ENCODE measurements at places on chromosomes 5 and 9.

DNA sequence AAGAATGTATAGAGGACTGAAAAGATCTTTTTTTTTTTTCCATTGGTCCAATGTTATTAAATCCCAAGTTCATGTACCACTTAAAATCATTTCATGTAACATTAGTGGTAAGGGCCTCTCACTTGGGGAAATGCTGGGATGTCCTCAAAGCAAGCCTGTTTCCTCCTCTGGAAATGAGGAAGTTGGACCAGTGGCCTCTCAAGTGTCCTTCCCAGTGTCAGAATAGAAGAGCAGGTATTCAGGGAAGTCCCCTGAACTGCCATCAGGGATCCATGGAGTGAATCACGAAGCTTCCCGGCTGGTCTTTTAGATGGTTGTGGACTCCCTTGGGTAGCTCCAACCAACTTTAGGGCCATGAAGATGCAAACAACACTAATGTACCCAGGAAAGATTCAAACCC is 55.2 kb upstream of the AFAP1L1 start:
- H3K4me3 ChIP-seq = no peak overlapping the region
- no peak overlapping the region for H3K27ac ChIP-seq
- no peaks in the 10 kb centered on the region for H3K36me3 ChIP-seq
- H3K4me1 ChIP-seq = no peaks in the 10 kb centered on the region

- H3K4me3 ChIP-seq = no peak overlapping the region
- H3K27me3 ChIP-seq = no peaks in the 10 kb centered on the region
- no peak overlapping the region for H3K27ac ChIP-seq
- peaks cover 3% of the 10 kb centered on the region for H3K4me1 ChIP-seq
- H3K36me3 ChIP-seq = no peaks in the 10 kb centered on the region
Measured at GRCh38 chr5:81239613-81240012, 6.5 kb downstream of the CKMT2 start.

DNA sequence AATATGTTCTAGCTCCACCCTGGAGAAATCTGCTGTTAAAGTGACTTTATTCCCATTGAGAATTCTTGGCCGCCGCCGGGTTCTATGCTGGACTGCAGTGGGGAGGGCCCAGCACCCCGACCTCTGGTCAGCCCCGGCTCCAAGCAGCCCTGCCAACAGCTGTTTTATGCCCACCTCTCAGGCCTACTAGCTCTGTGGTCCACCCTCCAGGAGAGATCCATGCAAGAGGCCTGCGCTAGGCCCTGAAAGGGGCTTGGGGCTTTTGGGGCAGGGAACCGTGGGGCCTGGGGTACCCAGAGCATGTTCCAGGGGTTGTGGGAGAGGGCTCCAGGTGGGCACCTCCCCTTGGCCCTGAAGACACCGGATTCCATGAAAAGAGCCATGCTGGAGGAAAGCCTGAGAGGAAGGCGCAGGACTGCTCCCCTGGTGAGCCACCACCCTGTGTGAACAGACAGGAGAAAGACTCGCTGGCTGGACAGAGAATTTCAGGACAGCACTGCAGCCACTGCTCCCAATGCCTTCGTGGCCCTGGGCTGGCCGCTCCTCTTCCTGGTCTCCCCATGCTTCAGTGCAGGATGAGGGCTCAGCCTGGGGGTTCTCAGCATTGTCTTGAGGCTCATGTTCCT is 44.6 kb upstream of the RUFY1 start:
- H3K36me3 ChIP-seq = no peaks in the 10 kb centered on the region
- no peak overlapping the region for H3K4me3 ChIP-seq
- H3K4me1 ChIP-seq = no peaks in the 10 kb centered on the region
- H3K27ac ChIP-seq = no peak overlapping the region
- no peaks in the 10 kb centered on the region for H3K27me3 ChIP-seq
- DNase-seq = no peak

DNA sequence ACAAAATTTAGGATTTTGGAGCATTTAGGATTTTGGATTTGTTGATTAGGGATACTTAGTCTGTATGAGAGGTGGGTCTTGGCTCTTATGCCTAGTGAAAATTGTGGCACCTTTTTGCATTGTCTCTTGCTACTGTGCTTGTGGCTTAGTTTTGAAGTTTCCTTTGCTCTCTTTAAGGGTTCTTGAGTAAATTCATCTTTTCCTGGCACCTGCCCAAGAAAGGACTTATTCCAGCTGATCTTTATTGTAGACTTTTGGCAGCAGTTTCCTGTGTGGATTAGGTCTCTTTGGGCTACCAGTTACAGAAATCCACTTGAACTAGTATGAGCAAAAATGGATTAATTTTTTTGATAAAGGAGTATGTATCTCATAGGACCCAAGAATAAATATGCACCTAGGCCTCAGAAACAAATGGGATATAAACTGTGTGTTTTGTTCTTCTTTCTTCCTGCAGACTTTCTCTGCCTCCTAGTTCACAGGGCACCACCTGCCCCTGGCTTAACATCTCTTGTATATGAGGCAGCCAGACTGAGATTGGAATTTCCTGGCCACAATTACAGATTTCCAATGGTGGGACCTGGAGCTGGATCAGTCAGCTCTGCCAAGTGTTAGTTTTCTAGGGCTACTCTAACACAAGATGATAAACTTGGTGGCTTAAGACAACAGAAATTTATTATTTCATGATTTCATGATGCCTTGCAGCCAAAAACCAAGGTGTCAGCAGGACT is 44.6 kb downstream of the FOCAD start:
- no peak overlapping the region for H3K27ac ChIP-seq
- H3K36me3 ChIP-seq = peaks cover 2% of the 10 kb centered on the region
- no peak overlapping the region for H3K4me3 ChIP-seq
- DNase-seq = no peak

GRCh38 chr5:75335486-75335885 is 1.5 kb upstream of the HMGCR start:
- no peaks in the 10 kb centered on the region for H3K27me3 ChIP-seq
- H3K27ac ChIP-seq = no peak overlapping the region
- H3K4me1 ChIP-seq = peaks cover 2% of the 10 kb centered on the region
- no peak for DNase-seq

DNA sequence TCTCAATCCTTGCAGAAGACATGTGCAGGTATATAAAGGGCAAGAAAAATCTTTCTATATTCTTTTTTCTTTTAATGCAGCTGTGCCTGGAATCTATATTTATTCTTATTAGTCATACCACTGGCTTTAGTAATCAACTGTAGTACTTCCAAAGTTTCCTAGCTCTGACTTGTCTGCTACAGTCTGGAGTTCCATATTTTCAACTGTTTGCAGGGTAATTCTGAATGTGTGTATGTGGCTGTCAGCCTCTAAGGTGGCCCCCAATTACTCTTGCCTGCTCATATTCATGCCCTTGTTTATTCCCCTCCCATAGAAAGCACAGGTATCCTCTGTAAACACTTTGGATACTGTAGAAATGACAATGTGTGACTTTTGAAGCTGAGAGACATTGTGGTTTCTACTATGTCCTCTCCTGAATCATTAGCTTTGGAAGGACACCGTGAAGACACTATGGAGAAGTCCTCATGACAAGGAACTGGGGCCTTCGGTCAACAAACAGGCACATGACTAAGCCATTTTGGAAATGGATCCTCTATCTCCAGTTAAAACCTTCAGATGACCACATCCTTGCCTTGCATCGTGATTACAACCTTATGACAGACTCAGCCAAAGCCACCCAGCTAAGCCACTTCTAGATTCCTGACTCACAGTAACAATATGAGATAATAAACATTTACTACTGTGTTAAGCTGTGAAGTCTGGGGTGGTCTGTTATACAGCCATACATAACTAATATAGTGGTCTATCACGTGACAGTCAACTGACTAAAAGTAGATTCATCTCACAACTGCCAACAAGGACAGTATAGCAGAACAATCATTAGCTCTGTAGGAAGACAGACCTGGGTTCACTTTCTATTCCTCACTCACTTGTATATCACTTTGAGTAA is 49.5 kb upstream of the SUSD1 start:
- peaks cover 9% of the 10 kb centered on the region for H3K36me3 ChIP-seq
- peaks cover 23% of the 10 kb centered on the region for H3K4me1 ChIP-seq
- peak overlapping the region; percentile 5 for H3K27ac ChIP-seq
- no peak overlapping the region for H3K4me3 ChIP-seq
- DNase-seq = no peak
- H3K27me3 ChIP-seq = no peaks in the 10 kb centered on the region

DNA sequence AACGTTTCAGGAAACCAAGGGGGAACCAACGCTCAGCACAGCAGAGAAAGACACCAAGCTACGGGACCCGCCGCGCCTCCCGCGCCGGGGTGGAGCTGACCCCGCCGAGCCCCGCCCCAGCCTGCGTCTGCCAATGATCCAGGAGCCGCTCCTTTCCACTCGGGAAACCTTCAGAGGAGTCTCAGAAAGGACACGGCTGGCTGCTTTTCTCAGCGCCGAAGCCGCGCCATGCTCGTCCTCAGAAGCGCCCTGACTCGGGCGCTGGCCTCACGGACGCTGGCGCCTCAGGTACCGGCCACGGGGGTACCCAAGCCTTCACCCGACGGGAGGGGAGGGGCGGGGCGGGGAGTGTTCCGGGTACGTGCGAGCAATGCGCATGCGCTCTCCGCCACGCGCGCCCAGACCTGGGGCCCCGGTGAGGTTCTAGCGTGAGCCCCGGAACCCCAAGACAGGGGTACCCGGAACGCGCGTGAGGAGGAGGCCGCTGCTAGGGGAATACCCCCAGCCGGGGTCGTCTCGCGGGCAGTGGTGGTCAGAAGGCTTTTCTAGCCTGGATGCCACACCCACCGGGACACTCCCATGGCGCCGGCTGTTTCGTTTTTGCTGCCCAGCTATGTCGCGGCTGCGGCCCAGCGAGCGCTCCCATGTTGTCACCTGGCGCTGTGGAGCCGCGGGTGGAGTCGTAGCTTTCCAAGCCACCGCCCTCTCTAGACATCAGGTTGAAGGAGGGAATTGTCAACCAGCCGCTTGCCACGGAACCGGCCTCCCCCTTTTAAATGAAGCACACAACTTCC is at the start of gene NIPSNAP3A:
Gene NIPSNAP3A (plus strand): TSS at position 119 of the 794 bp plus-strand sequence. CDS start 110 bp downstream, at position 229.
- peak within 1 kb of the TSS; percentile 86 for H3K4me3 ChIP-seq
- no peaks in the 10 kb centered on the region for H3K27me3 ChIP-seq
- peak; percentile 63 for DNase-seq
- peak within 1 kb of the TSS; percentile 82 for H3K27ac ChIP-seq
- H3K4me1 ChIP-seq = peaks cover 12% of the 10 kb centered on the region

DNA sequence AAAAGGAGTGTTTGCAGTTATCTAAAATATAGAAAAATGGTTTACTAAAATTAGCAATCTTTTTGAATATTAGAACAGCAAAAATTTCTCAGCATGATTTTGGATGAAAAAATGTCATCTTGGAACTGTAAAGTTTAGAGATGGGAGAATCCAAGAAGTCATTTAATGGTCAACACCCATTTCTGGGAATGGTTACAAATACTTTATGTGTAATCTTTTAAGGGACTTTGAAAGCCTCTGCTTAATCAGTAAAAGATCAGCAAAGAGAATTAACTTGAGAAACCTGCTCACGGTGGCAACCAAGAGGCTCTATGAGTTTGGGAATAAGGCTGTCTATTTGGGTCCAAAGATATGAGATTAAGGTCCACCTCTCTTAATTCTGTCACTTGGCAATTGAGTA is 13.0 kb downstream of the C1QTNF3 start:
- H3K4me1 ChIP-seq = peaks cover 3% of the 10 kb centered on the region
- no peak overlapping the region for H3K4me3 ChIP-seq
- no peak for DNase-seq
- no peak overlapping the region for H3K27ac ChIP-seq
- H3K36me3 ChIP-seq = no peaks in the 10 kb centered on the region
- H3K27me3 ChIP-seq = no peaks in the 10 kb centered on the region

DNA sequence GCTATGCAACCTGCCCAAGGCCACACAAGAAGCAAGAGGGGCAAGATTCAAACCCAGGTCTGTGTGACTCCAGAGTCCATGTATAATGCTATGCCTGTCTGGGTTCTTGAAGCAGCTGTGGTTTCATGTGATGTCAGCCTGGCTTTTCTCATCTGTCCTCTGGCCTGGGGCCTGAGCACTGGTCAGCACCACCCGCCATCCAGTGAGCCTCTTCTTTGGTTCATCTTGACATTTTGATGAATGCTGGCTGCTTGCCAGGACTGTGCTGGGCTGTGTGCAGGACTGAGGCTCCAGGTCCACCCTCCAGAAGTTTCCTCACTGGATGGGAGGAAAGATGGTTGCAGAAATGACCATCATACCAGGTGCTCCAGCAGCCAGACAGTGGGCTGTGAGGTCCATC is 61.5 kb downstream of the TSTD2 start:
- no peaks in the 10 kb centered on the region for H3K27me3 ChIP-seq
- no peak for DNase-seq
- H3K36me3 ChIP-seq = peaks cover 7% of the 10 kb centered on the region
- H3K4me1 ChIP-seq = no peaks in the 10 kb centered on the region
- H3K27ac ChIP-seq = no peak overlapping the region

DNA sequence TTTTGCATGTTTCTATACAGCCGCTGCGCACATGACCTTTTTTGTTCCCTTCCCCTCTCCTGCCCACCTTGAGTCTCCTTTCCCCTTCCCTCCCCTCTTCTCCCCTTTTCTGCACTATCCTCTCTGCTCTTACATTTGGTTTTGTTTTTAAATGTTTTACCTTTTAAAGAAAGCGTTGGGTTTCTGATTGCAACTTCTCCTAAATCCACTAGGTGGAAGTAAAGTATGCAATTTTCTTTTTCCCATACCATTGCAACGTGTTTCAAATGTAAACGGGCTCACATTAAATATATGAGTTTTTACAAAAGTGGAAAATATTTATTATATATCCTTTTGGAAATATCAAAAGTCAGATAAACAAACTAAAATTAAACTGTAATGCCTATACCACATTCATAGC is 500.9 kb downstream of the DIRAS2 start:
- no peaks in the 10 kb centered on the region for H3K27me3 ChIP-seq
- H3K36me3 ChIP-seq = no peaks in the 10 kb centered on the region
- H3K27ac ChIP-seq = no peak overlapping the region
- H3K4me3 ChIP-seq = no peak overlapping the region
- DNase-seq = no peak

DNA sequence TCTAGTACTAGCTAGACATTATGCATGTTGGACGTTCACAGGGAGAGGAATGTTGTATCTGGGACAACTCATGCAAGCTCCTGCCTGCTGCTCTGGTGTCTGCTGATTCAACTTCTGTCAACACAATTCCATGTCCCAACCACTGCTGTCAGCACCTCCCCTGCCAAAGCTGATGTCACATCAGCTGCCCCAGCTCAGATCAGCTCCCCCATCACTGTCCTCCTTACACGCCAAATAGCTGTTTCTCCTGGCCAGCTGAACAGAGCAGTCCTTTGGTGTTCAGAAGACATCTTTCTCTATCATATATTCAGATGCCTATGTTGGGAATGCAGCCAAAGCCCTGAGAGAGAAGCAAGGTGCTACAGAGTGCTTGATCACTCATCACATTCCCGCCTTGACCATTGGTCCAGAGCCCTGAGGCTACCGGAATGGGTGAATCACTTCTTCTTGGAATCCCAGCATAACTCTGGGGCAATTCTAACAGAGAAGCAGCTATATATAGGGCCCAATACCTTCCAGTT is 223.3 kb downstream of the SEC61B start:
- no peak overlapping the region for H3K27ac ChIP-seq
- H3K27me3 ChIP-seq = no peaks in the 10 kb centered on the region
- H3K4me1 ChIP-seq = no peaks in the 10 kb centered on the region
- H3K36me3 ChIP-seq = no peaks in the 10 kb centered on the region
- no peak overlapping the region for H3K4me3 ChIP-seq

GRCh38 chr5:15539951-15540350 is 40.0 kb downstream of the FBXL7 start:
- H3K4me1 ChIP-seq = no peaks in the 10 kb centered on the region
- H3K27me3 ChIP-seq = no peaks in the 10 kb centered on the region
- no peak overlapping the region for H3K4me3 ChIP-seq
- no peaks in the 10 kb centered on the region for H3K36me3 ChIP-seq
- H3K27ac ChIP-seq = no peak overlapping the region

- H3K36me3 ChIP-seq = no peaks in the 10 kb centered on the region
- no peak overlapping the region for H3K27ac ChIP-seq
- no peaks in the 10 kb centered on the region for H3K27me3 ChIP-seq
- no peak for DNase-seq
Measured at GRCh38 chr5:37615184-37615583, 224.7 kb downstream of the GDNF start.

All from GM12878 (cell line).